Caki2 (cell line): ENCODE measurements at places on chromosomes 1 and 21.

DNA sequence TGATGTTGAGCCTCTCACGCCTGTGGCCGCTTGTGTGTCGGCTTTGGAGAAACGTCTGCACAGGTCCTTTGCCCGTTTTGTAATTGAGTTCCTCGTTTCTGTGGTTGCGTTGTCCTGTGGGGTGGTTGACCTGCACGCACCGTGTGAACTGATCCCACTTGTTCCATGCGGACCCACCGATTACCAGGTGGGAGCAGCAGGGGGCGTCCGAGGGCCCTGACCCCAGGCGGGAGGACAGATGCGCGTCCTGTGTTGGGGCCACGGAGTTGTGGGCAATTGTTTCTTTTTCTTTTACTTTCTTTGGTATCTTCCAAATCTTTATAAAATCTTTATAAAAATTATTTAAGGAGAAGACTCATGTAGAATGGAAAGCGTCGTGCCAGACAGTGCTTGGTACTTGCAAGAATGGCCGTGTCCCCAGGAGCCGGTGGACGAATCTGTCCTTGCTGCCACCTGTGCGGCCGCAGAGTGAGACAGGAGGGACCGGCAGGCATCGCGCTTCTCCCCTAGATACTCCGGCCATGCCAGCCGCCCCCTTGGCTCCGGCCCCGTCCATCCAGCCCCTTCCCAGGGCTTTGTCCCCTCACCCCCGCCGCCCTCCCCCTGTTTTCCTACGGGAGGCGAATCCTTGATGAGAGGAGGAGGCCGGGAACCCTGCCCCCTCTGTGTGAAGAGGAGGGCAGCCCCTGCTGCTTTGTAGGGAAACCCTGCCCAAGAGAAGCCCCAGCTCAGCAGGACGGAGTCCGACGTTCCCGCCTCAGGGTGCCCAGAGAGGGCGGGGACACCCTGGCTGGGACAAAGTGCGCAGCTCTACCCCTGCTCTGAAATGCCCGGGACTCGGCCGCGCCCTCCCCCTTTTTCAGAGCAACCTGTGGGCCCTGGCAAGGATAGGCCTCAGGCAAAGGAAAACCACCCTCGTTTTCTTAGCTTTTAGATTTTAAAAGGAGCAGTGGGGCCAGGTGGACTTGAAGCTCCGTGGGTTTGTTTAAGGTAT is 41.7 kb downstream of the PRKCZ start:
- DNase-seq: no peak

GRCh38 chr1:15583016-15583706 is 1.7 kb downstream of the AGMAT start:
- no peak for DNase-seq

DNA sequence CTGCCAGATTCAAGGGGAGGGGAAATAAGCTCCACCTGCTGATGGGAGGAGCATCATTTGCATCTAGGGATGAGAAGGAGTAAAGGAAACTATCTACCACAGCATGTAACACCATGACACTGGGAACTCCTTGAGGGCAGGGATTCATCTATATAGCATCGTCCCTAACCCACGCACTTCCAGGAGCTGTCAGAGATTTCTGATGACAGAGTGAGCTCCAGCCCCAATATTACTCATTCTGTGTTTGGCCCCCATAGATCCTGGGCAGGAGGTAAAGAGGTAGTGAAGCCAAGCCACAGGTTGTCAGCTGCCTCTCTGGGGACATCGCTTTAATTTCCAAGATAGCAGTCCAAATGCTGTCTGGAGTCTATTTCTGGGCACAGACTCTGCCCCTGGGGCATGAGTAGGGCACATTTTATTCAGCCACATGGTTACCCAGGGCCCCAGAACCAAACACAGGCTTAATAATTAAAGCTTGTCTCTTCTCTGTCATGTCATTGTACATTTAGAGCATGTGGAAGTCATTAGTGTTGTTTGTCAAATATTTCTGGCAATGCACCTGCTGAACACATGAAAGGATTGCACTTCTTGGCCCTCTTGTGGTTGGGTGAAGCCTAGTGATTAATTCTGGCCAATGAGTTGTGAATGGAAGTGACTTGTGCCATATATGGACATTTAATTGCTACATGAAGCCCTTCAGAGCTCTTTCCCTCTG is 105.9 kb upstream of the POU3F1 start:
- DNase-seq: no peak

- no peak for DNase-seq
Observed at GRCh38 chr1:3075666-3076362, 6.8 kb downstream of the PRDM16 start.

DNA sequence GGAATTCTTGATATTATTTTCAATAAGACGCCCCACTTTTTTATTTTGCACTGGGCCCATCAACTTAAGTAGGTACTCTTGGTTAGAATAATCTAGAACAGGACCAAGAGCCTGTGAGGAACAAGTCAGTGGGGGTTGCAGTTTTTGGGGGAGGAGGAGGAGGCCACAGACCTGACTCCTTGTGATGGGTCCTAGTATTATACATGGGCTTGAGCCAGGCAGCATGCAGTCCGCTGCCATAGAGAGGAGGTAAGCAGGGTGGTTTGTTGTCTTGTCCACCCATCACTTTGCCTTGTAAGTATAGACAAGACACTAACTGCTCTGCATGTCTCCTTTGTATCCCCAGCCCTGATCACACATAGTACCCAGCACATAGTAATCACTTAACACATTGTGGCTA is 24.5 kb downstream of the ROR1 start:
- DNase-seq: no peak

- no peak for DNase-seq
Observed at GRCh38 chr1:214801191-214801590, 198.2 kb downstream of the CENPF start.

DNA sequence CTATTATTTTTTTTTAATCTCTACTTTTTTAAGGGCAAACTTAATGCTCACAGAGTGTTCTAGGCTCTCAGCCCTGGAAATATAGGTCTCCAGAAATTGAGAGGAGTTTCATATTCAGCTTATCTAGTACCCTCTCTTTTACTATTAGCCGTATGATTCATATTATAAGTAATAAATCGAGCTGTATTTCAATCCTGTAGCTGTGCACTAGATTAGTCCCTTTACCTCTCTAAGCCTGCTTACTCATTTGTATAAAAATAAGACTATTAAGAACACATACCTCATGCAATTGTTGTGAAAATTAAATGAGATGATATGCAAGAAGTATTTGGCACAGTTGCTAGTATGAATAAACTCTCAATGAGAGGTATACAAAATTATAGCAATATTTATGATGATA is 128.2 kb upstream of the HOOK1 start:
- no peak for DNase-seq

DNA sequence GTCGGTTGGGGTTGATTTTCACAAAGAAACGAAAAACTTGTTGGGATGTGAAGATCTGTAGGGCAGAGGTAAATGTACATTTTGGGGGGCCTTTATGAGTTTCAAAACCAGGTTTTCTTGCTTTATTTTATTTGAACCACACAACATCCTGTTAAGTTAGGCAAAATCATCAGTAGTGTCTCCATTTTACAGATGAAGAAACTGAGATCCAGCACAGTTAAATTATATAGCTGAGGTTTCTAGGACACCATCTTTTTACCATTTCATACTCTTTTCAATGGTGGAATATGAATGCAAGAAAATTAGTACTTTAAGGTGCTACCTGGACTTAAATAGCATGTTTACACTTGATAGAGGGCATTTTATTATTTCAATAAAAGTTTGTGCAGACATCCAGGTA is 187.7 kb downstream of the NFIA start:
- no peak for DNase-seq

GRCh38 chr1:42841010-42841409 is 5.4 kb upstream of the ZNF691 start:
- DNase-seq: no peak

- no peak for DNase-seq
Observed at GRCh38 chr1:215476541-215476940, 90.6 kb upstream of the KCTD3 start.

DNA sequence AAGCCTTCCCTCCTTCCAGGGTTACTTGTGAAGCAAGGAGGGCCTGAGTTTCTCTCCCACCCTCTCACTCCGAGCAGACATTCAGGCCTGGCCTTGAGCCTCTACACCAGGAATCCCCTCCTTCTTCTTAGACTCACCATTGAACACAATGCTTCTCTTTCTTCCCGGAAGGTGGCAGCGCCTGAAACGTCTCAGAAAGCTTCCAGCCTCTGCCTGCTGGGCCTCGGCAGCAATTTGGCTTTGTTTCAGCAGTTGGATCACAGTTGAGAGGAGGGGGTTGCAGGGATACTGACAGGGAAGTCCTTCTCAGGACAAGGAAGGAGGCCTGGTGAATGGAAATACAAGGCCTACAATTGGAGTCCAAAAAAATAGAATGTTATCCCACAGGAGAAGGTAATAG is 6.3 kb downstream of the CLDN8 start:
- DNase-seq: no peak

DNA sequence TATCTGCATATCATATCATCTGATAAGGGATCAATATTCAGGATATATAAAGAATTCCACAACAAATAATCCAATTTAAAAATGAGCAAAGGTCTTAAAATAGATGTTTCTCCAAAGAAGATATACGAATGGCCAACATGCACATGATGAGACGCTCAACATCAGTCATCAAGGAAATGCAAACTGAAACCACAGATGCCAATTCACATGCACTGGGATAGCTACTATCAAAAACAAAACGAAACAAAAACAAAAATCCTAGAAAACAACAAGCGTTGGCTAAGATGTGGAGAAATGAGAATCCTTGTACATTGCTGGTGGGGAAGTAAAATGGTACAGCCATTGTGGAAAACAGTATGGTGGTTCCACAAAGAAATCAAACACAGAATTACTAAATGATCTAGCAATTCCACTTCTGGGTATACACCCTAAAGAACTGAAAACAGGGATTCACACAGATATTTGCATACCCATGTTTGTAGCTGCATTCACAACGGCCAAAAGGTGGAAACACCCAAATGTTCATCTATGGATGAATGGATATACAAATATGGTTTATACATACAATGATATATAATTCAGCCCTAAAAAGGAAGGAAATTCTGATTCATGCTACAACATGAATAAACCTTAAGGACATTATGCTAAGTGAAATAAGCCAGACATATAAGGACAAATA is 79.4 kb downstream of the PCSK9 start:
- no peak for DNase-seq

DNA sequence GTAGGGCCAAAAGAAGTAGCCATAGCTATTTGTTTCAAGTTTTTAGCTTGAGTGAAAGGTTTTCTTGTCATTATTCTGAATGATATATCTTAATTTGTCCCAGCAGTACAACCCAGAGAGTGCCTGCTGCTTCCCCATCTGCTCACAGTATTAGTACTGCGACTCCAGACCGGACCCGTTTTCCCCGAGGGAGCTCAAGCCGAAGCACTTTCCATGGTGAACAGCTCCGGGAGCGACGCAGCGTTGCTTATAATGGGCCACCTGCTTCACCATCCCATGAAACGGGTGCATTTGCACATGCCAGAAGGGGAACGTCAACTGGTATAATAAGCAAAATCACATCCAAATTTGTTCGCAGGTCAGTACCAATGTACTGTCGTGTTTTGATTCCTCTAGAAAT is 37.2 kb upstream of the C1orf115 start:
- DNase-seq: no peak

GRCh38 chr1:78274814-78275213 is 216.0 kb upstream of the PTGFR start:
- DNase-seq: no peak

GRCh38 chr1:111739194-111739924 is at the start of gene INKA2:
INKA2 (minus strand) TSS chr1:111739395; CDS start chr1:111739242, 153 bp downstream.
- DNase-seq: peak; percentile 84

DNA sequence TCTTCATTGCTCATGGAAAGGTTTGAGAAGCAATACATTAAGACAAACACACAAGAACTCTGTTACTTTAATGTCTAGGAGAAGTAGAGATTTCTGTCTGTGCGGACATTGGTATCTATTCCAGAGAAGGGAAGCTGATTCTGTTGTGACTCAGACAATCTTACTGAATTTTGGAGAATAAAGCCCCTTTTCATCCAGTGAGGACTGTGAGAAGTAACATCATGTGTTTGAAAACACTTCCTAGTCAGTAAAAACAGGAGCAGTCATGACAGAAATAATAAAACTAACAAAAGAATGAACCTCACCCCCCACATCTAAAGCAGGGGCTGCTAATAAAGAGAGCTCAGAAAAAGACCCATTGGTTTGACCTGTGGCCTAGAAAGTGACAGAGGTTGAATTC is 46.6 kb downstream of the NEK7 start:
- DNase-seq: no peak

- no peak for DNase-seq
Observed at GRCh38 chr1:203406446-203407045, 55.6 kb upstream of the FMOD start.

DNA sequence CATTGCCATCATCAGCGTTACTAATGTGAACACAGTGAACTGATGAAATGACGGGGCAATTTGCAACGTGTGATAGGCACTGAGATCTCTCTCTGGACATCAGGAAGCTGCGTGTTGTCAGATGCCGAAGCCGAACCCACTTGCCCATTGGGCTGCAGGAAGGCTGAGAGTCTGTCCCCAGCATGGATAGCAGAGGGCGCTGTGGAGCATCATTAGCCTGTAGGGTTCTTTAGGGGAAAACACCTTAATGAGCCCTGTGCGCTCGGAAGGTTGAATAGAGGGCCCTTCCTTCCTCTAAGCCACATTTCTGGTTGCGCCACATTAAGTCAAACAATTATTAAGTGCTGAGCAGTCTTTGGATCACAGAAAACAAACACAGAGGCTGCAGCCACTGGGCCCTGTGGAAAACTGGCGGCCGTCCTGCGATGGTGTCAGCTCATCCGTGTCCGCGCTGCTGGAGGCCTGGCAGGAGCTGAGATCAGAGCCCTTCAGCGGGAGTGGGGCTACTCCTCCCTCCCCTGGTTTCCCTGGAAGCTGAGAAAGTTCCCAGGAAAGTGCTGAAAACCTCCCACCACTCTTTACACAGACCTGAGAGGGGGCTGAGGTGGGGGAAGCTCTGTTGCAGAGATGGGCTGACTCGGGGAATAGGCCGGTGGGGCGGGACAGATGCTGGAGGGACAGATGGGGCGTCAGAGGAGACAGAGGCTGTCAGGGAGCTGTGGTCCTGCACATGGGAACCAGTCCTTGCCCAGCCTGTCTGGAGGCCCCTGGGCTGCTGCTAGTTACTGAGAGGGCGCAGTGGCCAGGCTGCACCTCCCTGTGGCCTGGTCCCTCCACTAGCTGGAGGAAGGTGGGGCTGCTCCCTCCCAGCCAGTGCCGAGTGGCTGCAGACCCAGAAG is 12.7 kb downstream of the TFF2 start:
- peak; percentile 90 for DNase-seq

- peak; percentile 23 for DNase-seq
Observed at GRCh38 chr1:65948609-65949229, 156.0 kb downstream of the PDE4B start.

DNA sequence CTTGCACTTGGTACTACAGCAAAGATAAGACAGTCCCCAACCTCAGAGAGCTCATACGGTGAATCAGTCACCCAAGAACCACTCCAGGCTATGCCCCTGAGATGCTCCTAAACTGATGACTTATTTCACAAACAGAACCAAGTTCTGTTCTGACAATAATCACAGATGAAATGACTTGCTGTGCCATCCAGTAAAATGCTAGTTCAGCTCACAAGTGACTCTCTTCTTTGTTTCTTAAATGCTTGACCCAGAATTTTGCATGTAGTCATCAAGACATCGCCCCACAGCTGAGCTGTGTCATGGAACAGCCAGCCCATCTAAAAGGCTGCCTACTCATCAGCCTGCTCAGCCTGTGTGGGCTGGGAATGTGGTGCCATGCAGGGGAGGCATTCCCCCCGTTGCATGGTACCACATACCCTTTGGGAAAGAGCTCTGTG is 6.1 kb upstream of the SLC19A2 start:
- DNase-seq: no peak
